ENCODE measurements at places on chromosomes 16 and 17.

DNA sequence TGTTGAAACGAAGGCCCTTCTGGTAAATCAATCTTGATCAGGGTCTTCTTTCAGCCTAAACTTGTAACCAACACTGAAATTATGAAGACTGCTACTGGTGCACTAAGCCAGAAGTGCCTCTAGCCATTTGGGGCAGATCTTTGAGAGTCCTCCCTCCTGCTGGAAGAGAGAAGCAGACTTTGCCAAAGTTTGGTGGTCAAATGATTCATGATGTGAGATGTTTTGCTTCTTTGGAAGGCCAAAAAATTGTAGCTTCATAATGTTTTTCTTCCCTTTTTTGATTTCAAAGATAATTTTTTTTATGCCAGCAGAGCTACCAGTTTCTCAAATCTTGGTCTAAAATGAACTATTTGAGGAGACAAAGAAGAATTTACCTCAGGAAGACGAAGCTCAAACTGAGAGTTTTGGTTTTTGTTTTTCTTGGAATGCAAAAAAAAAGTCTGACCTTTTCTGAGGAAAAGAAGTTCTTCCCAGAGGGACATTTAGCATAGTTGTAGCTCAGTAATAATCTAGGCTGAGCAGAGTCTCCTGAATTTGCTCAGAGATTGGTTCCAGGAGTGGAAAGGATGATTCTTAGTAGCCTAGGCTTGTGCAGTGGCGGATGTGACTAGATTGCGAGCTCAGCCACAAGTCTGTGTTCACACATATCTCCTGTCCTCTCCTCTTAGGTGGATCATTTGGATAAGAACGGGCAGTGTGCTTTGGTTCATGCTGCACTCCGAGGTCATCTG is 50.9 kb downstream of the CYB561 start:
- no peak for DNase-seq

DNA sequence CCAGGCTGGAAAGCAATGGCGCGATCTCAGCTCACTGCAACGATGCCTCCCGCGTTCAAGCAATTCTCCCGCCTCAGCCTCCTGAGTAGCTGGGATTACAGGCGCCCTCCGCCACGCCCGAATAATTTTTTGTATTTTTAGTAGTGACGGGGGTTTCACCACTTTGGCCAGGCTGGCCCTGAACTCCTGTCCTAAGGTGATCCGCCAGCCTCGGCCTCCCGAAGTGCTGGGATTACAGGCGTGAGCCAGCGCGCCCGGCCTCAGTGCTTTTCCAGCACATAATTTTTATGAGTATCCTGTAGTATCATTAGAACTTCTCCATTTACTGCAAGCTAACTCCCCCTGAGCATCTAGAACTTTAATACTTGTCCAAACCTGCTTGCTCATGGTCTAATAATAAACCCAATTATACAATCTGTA is 1.8 kb downstream of the UBE2G1 start:
- DNase-seq = no peak

DNA sequence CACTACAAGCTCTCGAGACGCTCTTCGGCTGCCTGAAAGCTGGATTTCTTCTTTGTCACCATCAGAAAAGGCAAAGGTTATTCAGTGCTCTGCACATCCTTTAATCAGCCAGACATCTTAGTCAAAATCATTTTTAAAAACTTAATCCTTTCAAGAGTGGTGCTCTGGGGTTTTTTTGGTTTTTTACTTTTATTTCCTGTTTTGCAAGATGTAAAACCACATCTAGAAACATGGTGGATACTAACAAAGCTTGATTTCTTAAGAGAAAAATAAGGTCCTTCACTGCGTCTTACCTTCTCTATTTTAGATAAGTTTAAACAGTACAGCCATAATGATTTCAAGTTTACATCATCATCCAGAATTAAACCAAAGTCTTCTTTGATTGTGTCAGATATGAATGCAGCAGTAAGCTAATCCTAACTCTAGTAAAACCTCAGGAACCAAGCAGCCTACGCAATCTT is 6.3 kb downstream of the ANKRD11 start:
- DNase-seq = no peak

GRCh38 chr17:81223762-81224130 is 981 bp upstream of the CEP131 start:
- no peak for DNase-seq

DNA sequence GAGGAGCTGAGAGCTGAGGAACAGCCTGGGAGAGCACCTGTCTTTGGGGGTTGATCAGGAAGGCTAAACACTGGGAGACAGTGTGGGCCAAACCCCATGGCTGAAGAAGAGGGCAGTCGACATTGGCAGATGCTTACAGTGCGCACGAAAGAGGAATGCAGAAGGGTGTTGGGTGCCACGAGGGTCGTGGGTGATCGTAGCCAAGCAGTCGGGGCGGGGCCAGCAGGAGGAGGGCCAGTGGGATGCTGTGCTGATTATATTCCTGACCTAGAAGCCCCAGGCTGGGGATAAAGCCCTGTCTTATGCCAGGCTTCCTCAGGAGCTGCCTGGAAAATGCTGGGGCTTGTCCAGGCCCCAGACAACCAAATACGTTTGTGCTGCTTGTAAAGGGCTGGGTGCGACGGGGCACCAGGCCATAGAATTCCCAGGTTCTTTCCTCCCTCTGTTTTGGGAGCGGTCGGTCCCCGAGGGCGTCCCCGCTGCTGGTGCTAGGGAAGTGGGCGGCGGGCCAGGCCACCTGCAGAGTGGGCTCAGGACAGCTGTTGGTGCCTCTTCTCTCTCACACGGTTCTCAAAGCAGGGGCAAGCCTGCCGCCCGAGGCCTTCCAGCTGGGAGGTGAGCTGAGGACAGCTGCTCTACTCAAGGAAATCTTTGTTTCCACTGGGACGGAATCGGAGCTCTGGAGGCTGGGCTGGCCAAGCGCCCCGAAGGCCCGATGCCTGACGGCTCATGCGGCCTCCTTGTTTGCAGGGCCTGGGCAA is 10.0 kb downstream of the C1QTNF1 start:
- no peak for DNase-seq

DNA sequence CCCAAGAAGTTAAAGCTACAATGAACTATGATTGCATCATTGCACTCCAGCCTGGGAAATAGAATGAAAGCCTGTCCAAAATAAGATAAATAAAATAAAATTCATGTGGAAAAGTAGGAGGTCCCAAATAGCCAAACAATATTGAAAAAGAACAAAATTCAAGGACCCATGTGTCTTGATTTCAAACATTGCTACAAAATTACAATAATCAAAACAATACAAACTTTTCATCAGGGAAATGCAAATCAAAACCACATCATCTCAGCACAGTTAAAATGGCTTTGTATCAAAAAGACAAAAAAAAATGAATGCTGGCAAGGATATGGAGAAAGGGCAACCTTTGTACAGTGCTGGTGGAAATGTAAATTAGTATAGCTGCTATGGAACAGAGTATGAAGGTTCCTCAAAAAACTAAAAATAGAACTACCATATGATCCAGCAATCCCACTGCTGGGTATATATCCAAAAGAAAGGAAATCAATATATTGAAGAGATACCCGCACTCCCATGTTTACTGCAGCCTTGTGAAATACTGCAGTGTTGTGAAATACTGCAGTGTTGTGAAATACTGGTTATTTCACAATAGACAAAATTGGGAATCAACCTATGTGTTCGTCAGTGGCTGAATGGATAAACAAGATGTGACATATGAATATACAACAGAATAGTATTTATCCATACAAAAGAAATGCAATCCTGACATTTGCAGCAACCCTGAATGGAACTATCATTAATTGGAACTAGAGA is 24.5 kb upstream of the ZNF287 start:
- no peak for DNase-seq

DNA sequence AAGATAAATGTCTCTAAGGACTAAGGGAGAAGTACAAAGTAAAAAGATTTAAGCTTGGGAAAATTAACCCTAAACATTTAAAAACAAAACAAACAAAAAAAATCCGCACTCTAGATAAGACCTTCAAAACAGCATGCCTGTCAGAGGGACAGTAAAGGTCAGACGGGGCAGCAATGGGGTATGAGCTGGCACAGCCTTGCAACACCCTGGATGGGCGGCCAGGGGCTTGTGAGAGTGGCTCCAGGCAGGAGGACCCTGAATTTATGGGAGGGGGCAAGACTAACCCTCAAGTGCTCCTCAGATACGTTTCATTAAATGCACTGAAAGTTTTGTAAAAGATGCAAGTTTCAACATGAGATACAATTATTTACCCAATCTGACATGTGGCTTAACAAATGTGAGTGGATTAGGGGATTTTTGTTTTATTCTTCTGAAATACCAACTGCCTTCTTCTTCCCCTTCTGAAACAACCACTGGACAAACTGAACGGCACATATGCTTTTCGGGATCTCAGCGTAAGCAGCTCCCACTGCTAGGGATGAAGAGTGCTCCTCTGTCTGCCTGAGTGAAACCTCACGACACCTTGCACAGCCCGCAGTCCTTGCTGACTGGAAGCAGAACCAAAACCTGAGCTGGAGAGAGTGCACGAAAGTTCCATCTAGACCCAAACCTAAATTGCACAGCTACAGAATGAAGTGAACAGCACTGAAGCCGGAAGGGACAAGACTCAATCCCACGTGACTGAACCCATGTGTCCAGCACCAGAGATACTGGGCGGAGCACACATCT is 128.4 kb downstream of the ANKRD11 start:
- DNase-seq = no peak

GRCh38 chr17:4007346-4008081 is 43.3 kb upstream of the ATP2A3 start:
- no peak for DNase-seq

DNA sequence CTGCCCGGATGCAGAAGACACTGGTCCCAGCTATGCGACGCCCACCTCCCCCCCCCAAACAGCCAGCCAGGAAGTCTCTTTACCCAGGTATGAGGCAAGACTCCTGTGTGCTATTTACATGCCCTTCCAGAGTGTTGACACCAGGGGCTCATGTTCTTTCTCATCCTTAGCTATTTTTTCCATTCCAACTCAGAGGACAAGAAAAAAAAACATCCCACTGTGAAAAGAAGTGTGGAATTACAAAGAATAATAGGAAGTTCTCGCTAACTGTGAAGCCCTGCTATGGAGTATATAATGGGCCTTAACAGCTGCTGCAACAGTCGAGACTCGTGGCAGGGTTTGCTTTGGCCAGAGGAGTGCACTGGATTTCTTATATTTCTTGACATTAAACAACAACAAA is 584.9 kb downstream of the CDH13 start:
- no peak for DNase-seq

DNA sequence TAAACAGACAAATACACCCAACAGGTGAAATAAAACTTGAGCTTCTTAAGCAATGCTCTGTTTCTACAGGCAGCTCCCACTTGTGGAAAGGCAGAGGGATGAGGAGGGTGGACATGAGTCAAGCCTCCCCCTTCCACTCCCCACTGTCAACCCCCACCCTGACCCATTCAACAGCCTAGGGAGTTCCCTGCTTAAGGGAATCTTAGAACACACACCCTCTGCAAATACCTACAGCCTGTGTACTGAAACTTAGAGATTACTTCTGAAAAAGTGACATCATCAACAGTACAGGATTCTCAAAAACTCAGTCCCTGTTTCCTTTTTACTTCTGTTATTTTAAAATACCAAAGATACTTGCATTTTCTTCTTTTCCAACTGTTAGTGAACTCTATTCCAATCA is 345.4 kb downstream of the SOX9 start:
- DNase-seq = no peak

Data from kidney capillary endothelial cell (primary cell).